ENCODE measurements at places on chromosomes 3 and 15.

DNA sequence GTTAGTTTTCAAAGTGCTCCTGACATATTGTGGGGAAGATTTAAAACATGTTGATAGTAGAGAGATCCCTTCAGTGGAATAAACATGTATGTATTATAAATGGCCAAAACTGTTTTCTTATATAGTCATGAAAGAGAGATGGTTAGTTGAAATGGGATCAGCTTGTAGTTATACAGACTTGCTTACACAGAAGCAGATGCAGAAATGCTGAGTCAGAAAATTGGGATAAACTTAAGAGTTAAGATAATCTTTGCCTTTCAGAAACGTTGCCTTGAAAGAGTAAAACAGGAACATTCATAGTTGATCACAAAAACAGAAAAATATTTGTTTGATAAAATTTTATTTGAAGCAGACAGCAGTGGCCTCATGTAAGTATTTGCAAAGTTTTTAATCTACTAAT, 433.2 kb upstream of the BCHE start:
- no peak for DNase-seq

DNA sequence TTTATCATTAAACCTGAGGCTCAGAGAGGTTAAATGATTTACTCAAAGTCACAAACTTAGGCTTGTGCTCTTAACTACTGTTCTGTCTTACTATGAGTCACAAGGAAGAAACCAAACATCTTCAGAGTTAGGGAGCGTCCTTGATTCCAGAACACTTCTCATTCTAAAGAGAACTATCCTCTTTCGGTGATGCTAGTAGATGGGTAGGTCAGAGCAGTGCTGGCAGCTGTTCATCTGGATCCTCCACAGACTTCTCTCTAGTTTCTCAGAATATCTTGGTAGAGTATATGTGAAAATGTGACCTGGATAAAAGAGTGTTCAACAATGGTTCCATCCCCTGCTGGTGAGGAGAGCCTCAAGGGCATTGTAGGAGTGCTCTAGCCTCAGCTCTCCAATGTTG, 3.3 kb downstream of the ARL6IP5 start:
- DNase-seq: no peak

GRCh38 chr3:133092681-133093080, 54.5 kb downstream of the TMEM108 start:
- no peak for DNase-seq

DNA sequence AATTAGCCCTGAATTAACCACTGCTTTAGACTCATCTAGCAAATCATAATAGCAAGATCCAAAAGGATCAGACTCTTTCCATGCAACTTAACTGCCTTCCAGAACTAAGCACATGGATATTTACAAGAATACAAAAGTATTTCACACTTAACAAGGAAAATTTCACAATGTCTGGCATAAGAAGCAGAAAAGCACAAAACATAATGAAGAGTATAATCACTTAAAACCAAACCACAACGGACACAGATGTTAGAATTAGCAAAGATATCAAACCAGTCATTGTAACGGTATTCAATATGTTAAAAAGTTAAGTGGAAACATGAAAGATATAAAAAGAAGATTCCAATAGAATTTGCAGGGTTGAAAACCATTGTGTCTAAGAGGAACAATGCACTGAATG, 51.5 kb upstream of the COL6A6 start:
- no peak for DNase-seq

- no peak for DNase-seq
Observed at GRCh38 chr15:31516874-31517273, 190.2 kb downstream of the KLF13 start.

DNA sequence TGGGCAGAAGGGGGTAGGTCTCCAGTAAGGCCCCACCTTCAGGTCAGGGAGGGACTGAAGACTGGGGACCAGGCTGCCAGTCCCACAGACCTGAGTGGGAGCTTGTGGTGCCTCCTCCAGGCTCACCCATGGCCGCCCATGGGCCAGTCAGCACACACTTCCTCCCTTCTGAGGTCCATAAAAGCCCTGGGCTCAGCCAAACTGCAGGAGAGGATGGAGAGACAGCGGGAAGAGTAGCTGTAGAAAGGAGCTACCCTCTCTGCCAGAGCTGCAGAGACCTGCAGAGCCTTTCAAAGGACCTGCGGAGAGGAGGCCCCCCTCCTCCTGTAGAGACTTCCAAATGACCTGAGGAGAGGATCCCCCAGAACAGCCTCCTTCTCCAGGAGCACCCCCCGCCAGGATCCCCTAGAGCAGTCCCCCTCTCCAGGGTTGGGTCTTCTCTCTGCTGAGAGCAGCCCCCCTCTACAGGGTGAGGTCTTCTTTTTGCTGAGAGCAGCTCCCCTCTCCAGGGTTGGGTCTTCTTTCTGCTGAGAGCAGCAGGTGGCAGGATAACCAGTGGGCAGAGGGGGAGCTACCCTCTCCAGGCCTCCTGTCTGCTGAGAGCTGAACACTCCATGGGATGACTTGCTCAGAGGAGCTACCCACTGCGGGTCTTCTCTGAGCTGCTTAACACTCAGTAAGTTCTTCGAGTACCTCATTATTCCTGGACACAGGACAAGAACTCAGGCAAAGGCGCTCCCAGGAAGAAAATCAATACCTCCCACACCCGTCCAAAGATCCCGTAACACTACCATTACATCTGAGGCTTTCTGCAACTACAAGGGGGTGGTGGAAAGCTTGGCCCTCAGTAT, 5.0 kb upstream of the SKIC8 start:
- DNase-seq: no peak

DNA sequence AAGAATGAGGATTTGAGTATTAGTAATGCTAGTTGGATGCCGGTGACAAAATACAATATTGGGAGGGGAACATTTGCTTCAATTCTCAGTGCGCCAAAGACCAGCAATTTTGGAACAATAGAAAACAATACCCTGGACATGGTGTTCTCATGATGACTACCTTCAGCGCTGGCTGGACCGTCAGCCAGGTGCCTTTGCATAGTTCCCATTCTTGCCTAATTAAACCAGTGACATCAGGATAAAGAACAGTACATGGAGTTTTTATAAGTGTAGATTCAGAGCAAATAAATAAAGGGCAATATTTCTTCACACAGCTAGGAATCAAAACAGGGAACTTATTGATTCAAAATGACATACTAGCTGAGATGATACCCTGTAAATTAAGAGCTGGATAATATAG, 404.8 kb upstream of the RORA start:
- no peak for DNase-seq

DNA sequence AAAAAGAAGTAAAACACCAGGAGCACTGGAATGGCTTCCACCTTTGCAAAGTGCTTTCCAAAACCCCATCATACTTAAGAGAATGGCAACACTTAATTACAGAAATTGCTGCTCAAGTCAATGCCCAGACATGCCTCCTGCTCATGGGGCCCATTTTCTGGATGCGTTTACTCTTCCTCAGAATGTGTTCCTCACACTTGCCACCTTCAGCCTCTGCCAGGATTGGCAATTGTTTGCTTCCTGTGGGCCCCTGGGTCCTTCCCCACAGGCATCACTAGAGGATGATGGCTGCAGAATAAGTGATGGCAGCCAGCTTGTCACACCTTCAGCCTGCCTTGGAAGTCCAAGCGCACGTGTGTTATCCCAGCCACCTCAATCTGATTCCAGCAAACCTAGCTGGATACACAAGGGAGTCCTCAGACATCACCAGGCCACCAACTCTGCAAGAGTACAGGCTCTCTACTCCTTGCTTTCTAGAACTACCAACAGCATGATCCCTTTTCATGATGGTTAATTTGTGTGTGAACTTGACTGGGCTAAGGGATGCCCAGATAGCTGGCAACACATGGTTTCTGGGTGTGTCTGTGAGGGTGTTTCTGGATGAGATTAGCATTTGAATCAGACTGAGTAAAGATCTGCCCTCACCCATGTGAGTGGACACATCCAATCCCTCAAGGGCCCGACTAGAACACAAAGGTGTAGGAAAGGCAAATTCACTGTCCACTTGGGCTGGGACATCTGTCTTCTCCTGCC, 4.9 kb upstream of the NUP210 start:
- DNase-seq: no peak
